ENCODE measurements at places on chromosomes 5 and 9.

DNA sequence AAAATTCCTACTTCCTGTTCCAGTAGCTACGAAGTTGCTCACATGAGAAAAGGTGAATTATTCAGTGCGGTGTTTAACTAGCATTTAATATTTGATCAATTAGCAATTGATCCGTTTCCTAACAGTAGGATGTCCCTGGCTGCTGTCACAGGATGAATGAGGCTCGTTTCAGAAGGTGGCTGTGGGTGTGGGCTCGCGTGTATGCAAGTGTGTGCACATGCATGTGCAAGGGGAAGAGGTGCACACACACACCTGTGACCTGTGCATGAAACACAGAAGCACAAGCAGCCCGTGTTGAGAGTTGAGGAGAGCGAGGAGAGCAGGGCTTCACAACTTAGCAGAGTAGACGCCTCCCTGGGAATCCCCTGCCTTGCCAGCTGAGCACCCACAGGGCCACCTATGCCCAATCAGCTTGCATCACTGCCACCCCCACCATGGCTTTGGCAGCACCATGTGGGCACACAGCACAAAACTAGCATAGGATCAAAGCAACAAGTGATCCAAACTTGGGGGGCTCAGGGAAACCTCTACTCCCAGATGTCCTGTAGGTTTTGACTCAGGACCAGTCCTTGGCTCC lies 107.2 kb downstream of the C5orf15 start:
- DNase-seq: no peak

GRCh38 chr5:89707891-89708290 lies 701.7 kb downstream of the CETN3 start:
- DNase-seq: no peak

GRCh38 chr9:69715825-69716224 lies 43.7 kb upstream of the APBA1 start:
- DNase-seq: no peak

- DNase-seq: no peak
These were observed 22.5 kb upstream of the ADAMTSL1 start for GRCh38 chr9:18451406-18451805.

GRCh38 chr5:135058331-135058732 lies 24.3 kb upstream of the PITX1 start:
- no peak for DNase-seq

- DNase-seq: no peak
These were observed 363.9 kb upstream of the MEF2C start for GRCh38 chr5:89246864-89247263.

GRCh38 chr5:123207081-123207537 lies 118.1 kb downstream of the PRDM6 start:
- DNase-seq: no peak

- no peak for DNase-seq
These were observed 33.7 kb downstream of the SLC31A2 start for GRCh38 chr9:113184539-113184938.

Data from left renal pelvis (tissue), 4 donors.